ENCODE measurements at places on chromosomes 11 and 22.

DNA sequence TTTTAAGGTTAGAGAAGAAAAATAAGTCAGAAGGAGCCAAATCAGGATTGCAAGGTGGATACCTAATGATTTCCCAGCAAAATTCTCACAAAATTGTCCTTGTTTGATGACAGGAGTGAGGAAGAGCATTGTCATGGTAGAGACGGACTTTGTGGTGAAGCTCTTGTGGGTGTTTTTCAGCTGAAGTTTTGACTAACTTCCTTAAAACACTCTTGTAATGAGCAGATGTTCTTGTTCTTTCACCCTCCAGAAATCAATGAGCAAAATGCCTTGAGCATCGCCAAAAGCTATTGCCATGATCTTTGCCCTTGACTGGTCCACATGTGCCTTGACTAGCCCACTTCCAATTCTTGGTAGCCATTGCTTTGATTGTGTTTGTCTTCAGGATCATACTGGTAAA lies 20.0 kb downstream of the CALCB start:
- DNase-seq, result no peak

- no peak for DNase-seq
Observed at GRCh38 chr22:33666279-33666960, 253.9 kb downstream of the LARGE1 start.

DNA sequence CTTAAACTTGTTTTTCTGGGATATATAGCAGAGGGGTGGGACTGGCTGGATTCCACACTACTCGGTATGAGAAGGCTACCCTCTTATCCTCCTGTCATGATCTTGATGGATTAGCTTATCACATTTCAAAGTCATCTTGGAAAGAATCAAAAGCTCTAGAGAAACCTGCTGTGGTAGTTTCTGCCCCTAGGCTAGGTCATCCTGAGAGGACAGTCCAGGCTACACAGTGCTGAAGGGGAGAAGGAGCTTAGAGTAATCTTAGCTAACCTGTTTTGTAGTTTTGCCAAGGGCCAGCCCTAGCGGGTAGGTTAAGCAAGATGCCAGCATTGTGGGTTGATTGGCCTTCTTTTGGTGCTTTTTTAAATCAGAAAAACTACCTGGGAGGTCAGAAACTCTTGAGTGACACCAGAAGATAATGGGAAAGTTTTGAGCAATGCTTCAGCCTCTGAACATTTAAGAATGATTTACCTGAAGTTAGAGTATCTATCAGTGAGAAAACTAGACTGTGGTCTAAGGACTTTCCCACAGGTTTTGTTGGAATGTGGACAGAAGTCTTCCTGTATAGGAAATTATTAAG lies 21.3 kb downstream of the PIWIL4 start:
- no peak for DNase-seq

DNA sequence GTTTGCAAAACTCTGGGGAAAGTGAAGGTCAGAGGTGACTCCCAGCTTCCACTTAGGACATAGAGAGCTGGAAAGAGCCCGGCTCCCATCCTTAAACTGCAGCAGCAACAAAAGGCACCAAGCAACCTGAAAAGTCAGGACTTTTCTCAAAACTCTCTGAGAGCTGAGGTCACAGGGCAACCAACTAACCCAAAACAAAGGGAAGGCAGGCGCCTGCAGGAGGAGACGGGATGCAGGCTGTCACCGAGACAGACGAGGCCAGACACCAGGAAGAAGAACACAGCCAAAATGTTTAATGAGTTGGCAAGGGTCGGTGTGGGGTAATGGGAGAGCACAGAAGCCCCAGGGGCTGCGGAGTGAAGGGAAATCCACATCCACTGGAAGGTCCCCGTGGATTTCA lies 19.9 kb downstream of the ASCL2 start:
- no peak for DNase-seq

DNA sequence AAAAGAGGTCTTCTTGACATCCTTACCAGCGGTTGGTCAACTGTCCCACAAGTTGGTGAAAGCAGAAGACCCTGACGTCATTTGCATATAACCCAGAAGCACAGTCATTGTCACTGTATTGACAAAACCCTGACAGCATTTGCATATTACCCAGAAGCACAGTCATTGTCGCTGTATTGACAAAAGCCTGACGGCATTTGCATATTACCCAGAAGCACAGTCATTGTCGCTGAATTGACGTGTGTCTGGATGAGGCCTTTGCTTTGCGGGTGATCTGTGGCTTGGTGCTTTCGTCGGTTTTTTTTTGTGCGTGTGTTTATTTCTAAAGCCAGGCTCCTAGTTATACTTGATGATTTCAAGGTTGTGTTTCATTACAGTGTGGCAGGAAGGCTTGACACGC lies 1145.2 kb downstream of the BRD1 start:
- DNase-seq, result no peak

GRCh38 chr22:27453725-27454124 lies 347.8 kb downstream of the MN1 start:
- DNase-seq, result no peak

- no peak for DNase-seq
Observed at GRCh38 chr22:27842669-27843431, 41.3 kb upstream of the MN1 start.

- no peak for DNase-seq
Observed at GRCh38 chr11:45052361-45052760, 94.1 kb upstream of the PRDM11 start.

- peak; percentile 84 for DNase-seq
Observed at GRCh38 chr11:67379061-67380058, 6.0 kb upstream of the CLCF1 start.

- no peak for DNase-seq
Observed at GRCh38 chr11:125262194-125262829, 97.8 kb downstream of the PKNOX2 start.

GRCh38 chr11:66335531-66336233 lies 552 bp downstream of the RIN1 start:
- peak; percentile 26 for DNase-seq

DNA sequence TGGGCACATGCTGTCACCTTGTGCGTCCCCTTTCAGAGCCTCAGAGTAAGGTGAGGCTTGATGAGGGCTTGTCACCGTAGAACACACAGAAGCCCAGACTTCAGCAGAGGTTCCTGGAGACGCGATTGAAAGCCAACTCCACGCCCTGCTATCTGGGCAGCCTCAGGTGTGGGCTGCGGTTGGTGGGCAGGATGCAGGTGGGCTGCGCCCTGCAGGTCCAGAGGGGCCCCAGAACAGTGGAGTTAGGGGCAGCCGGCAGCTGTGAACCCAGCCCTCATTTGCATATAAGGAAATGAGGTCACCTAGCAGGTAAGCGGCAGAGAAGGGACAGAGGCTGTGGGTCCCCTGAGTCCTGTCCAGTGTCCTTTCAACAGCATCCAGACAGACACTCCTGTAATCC lies 15.4 kb downstream of the PHLDA2 start:
- DNase-seq, result no peak

- DNase-seq, result peak; percentile 57
Observed at GRCh38 chr22:45645526-45646414, 25.9 kb upstream of the ATXN10 start.

DNA sequence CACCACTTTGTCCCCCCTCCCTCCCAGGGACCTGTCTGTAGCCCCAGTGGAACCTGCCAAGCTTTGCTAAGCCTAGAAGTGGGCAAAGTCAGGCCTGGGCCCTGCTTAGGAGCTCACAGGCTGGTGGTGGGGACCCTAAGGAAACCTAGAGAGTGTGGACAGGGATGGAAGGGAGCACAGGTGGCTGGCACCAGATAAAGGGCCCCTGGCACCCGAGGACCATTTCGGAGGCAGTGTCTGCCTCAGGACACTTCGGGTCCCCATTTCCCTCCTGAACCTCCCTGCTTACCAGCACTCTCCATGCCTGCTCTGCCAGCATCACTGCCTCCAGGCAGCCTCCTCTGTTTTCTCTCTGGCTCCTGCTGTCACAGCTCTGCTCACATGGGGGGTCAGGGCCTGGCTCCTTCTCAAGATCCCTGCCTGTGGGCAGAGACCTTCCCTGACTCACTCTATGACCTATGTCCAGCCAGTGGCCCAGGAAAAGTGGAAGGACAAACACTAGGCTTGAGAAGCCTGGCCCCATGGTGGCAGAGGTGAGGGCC lies 13.6 kb upstream of the OMP start:
- DNase-seq, result no peak

GRCh38 chr22:36075230-36075629 lies 46.6 kb upstream of the RBFOX2 start:
- DNase-seq, result no peak

DNA sequence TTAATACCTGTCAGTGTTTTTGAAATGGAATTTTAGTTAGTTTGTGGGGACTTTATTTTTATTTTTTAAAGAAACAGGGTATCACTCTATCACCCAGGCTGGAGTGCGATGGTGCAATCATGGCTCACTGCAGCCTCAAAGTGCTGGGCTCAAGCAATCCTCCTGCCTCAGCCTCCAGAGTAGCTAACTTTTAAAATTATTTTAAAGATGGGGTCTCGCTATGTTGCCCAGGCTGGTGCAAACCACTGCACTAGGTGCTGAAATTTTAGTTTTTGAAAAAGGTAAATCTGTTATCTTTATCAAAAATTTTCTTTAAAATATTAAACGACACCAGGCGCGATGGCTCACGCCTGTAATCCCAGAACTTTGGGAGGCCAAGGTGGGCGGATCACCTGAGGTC lies 42.6 kb downstream of the AMBRA1 start:
- DNase-seq, result no peak

DNA sequence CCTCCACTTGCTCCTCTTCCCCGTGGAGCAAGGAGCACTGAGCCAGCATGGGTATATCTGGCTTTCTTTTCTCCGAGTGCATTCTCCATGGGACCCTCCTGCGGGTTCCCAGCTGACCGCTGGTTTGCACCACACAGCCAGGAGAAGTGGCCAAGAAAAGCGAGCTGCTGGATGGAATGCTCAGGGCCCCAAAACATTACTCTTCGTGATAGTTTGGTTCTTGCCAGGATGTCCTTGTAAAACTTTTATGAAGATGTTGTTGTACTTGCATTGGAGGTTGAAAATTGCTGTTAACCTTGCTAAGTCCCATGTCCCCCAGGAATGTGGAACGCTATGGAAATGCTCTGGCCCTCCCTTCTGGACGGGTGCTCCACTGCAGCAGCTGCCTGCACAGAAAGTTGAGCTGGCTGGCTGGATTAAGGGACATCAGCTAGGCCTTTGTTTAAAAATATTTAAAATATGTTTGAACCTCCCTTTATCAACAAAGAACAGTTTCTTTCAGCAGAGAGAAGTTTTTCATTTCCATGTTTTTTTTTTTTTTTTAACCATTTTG lies 68.7 kb downstream of the ZNRF3 start:
- DNase-seq, result no peak

GRCh38 chr11:31397239-31397834 lies 27.7 kb downstream of the DNAJC24 start:
- DNase-seq, result peak; percentile 8

DNA sequence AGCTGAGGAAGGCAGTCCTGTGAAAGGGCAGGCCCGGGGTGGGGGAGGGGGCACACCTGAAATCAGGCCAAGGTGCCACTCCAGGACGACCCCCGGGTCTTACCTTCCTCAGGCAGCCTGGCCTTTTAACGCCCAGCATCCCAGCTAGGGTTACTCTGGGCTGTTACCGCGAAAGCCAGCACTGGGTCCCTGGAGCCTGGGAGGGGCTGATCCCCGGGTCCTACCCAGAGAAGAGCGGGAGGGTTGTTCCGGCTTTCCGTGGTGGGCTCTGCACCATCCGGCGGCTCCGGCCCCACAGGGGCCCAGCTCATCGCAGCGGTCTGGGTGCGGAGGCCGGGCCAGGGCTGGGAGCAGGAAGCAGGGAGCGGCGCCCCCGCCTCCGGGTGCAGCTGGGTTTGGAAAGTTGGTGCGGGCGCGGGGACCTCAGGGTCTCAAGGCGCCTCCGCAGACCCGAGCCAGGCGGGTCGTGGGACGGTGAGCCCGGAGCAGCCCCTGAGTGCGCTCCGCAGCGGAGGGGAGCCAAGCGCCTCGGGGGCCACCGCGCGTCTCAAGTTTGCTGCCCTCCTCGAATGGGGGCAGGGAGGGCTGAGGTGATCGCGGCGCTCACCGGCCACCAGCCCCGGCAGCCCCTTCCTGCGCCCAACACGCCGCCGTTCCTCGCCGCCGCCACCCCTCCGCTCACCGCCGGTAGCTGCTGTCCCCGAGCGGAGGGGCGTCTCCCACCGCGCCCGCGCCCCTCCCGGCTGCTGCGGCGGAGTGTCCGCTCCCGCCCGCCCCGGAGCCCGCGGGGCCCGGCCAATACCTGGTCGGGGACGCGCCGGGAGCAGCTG lies 831 bp downstream of the CHST1 start:
- DNase-seq, result no peak

DNA sequence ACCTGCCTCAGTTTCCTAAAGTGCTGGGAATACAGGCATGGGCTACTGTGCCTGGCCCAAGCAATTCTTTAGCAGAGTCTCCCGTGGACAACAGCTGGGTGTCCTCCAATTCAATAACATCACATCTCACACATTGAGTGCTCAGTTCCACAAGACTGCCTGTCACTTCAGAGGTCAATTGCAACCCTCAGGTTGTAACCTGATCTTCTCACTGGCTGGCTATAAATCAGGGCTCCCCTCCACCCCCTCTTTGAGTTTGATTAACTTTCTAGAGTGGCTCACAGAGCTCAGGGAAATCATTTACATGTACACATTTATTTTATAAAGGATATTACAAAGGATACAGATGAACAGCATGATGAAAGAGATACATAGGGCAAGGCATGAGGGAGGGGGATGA lies 68.1 kb downstream of the MCHR1 start:
- DNase-seq, result no peak

GRCh38 chr11:15852179-15852578 lies 504.2 kb downstream of the SOX6 start:
- peak; percentile 16 for DNase-seq

DNA sequence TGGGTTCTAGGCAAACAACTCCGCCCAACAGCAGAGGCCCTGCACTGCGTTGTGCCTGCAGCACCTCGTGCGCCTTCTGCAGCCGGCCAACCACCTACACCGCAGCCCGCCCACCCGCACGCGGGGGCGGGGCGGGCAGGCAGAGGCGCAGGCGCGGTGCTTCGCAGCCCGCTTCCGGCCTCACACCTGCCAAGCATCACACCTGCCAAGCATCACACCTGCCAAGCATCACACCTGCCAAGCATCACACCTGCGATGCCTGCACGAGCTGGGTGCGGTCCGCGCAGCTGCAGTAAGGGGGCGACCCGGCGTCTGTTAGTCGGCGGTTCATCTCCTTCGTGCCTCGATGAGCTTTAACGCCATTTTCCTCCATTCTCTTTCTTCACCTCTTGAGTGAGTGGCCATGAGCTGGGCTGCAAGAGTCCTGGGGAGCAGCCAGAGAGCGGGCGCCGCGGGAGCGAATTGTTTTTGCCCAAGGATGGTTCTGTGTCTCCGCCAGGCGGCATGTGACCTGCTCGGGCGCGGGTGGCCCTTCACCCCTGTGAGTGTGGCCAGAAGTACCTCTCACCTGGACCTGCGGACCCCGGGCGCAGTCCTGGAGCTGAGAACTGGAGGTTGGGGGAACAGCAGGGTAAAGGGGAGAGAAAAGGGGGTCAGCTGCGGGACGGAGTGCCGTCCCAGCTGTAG lies at the start of gene LDHAL6A:
TSS of gene LDHAL6A (plus strand) at position 171 of the 687 bp plus-strand sequence. CDS start 825 bp downstream, outside the sequence.
- no peak for DNase-seq

- peak; percentile 14 for DNase-seq
Observed at GRCh38 chr11:105092256-105093239, 47.0 kb downstream of the CARD18 start.

DNA sequence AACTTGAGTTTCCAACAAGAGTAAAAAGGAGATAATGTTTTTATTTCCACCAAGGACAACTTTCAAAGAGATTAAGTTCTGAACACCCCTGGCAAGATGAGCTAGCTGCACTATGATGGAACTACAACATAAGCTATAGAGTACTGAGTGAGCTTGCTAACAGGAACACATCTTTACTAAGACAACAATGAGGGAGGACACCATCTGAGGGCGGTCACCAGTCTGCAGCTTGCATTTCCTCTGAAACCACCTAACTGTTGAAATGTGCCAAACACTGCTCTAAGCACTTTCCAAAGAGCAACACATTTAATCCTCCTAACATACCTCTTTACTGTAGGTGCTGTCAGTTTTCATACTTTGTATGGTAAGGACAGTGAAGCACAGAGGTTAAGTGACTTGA lies 68.4 kb downstream of the TCF20 start:
- DNase-seq, result no peak
